NCI-H82 (cell line): ENCODE measurements at places on chromosomes 11 and 22.
A peak's percentile ranks its signal among the peaks of the same experiment; 100 is the strongest.

DNA sequence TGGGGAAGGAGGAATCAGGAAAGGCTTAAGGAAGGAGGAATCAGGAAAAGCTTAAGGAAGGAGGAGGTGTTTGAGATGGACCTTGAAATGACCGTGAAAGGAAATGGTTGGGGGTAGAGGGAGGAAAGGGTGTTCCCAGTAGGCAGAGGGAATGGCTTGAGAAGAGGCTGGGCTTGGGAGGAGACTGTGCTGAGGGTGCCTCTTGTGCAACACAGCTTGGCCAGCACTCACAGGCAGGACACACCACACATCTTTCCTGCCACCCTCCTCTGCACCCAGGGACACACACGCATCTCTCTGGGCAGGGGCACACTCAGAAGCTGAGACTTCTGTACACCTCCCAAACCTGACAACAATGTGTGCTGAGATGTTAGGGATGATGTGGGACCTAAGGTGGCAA, 151.4 kb downstream of the FBXO7 start:
- no peak for DNase-seq

- DNase-seq = no peak
Observed at GRCh38 chr11:122331079-122331478, 215.1 kb upstream of the BLID start.

DNA sequence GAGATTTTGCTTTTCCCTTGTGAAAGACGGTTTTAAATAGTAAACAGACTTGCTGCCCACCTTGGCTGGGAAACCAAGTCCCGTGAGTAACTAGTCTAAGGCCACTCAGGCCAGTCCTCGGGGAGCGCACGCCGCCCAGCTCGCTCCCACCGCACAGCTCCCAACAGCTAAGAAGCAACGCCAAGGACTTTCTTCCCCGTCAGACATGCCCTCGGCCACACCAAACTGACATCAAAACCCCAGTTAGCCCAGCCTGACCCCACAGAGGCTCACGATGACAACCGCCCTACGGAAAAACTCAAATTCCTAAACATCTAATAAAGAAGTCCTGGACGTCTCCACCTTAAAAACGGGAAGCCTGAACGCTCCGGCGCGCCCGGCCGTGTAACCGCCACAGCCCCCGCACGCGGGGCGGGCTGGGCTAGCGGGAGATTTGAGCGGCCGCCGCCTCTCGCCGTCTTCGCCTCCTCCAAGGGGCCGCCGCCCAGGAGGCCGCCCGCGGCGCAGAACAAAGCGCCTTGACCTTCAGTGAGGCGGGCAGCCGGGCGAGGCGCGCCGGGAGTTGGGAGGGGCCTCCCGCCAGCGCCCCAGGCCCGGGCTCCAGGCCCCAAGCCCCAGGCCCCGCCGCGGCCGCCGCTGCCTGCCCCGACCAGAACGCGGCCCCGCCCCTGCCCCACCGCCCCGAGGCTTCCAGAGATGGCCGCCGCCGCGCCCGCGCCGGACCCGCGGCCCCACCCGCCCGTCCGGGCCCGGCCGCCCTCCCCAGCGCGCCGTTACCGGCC, 486 bp downstream of the NAP1L4 start:
- DNase-seq = peak; percentile 74

DNA sequence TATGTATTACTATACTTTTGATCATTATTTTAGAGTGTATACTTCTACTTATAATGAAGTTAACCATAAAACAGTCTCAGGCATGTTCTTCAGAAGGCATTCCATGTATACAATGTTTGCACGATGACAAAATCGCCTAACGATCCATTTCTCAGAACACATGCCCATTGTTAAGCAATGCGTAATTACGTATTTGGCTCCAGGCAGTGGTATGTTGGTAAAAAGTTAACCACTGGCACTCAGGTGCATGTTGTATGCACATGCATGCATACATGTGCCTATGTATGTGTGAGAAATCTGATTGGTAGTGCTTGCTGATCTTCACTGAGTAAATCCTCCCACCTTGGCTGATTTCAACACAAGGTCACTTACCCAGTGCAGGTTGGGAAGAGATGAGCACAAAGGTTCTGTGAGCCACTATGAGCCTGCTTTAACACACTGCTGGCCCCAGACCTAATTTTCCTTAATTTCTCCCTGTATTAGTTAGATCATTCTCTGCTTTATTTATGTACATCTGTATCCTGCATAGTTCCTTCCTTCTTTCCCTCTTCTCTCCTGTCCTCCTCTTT, 164.6 kb downstream of the ARHGAP42 start:
- no peak for DNase-seq

- no peak for DNase-seq
Observed at GRCh38 chr22:19174106-19175025, 4.2 kb downstream of the SLC25A1 start.

DNA sequence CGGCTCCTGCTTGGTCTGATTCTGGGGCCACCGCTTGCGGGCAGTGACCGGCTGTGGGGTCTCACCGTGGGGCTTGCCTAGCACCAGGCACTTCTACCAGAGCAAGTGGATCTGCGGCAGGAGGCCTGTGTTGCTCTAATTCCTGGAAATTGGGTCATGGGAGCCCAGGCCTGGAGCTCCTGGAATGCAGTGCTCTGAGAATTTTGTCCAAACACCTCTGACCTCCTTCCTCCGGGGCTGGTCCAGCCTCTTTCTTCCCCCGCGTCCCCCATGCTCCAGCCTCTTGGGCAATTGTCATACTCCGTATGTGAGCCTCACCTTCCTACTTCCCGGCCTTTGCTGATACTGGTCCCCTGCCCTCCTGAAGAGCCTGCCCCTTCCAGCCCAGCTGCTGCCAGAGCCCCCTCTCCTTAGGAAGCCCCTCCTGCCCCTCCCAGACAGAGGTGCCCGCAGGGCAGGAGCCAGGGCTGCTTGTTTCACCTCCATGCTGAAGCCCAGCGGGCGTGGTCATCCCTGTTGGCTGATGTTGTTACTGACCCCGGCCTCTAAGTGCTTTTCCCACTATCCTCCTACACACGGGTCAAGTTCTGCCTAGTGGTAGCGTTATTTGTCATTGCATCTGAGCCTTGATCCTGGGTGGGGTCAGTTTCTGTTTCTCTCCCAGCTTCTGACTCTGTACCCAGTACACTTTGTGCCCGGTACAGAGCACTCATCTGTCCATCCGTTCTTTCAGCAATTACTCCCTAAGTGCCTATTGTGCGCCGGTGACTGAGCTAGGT, 9.6 kb downstream of the MGAT3 start:
- DNase-seq = no peak

GRCh38 chr11:58564231-58564630, 11.4 kb downstream of the LPXN start:
- no peak for DNase-seq

DNA sequence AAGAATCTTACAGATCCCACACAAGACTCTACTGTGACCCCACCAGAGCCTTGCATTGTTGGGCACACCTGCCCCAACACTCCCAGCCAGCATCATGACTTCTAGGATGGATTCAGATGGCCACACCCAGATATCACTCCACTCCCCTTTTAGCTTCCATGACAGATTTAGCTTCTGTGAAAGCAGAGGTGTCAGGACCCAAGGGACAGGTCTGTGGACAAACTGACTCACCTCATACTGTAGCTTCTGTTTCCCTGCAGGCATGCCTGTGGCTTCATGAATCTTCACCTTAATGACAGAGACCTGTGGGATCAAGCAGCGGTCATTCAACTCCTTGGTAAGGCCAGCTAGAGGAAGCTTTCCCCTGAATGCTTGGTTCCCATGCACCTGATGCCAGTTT, 8.5 kb upstream of the TBC1D10A start:
- no peak for DNase-seq

DNA sequence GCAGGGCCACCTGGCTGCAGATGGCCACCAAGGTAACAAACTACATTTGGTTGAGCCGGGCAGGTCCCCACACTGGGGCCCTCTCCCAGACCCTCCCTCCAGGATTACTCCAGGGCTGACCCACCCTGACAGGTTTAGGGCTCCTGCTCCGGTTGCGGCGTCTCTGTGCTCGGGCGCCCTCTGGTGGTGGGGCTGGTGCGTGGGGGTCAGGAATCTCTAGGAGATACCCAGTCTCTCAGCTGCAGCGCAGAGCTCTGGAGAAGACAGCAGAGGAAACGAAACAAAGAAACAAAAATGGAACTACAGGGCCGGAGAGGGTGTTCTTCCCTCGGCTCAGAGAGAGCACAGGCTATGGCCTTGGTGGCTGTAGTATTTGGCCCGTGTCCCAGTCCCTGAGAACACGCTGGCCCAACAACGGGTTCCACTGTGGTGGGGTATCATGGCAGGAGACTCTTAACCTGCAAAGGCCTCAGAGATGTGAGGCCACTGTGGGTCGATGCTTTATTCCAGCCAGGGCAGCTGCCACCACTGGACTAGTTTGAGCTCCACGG, 2.4 kb downstream of the C11orf96 start:
- peak; percentile 71 for DNase-seq

DNA sequence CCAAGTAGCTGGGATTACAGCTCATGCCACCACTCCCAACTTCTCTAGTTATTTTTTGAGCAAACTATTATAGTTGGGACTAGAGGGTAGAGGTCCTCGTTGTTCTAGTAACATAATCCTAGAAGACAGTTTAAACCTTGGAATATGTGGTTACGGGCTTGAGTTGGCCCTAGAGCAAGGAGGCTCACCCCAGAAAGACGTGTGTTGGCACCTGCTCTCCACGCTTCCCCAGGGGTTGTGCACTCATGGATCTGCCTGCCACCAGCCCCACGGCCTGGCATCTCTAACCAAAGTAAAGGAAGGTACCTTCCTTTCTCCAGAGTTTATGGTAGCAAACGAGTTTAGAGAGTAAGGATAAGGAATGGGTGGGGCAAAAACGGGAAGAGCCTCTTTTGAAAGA, 79.0 kb downstream of the SCN3B start:
- DNase-seq = no peak

DNA sequence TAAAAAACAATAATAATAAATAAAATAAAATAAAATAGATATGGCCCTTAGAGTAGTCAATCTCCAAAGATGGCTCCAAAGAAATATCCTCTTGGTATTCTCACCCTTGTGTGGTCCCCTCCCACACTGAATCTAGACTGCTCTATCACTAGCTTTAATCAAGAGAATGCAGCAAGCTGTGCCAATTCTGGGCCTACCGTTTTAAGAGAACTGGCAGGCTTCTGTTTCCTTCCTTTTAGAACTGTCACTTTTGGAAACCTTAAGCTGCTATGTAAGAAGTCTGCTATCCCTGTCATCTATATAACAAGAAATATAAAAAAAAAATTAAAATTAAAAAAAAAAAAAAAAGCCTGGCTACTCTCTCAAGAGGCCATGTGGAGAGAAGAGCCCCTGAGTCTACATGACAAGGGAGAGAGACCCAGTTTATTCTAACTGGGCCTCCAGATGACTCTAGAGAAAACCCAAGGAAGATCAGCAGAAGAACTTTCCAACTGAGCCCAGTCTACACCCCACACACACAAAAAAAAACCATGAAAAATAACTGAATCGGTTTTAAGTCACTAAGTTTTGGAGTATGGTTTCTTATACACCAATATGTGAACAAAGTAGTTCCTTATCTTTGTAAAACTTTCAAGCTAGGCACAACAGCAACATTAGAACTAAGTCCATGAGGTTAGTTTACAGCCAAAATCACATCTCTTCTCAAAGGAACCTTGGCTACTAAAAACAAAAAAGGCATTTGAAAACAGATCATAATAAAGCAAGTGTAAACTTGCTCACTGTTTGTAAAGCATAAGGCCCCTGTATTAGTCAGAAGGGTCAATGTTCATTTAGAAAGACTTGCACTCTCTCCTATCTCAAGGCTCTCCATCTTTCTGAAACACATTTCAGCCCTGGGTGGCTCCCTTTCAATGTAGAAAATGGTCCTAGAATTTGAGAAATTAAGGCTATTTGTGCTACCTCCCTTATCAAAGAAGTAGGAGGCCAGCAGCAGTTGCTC, 67.3 kb downstream of the AMBRA1 start:
- no peak for DNase-seq

DNA sequence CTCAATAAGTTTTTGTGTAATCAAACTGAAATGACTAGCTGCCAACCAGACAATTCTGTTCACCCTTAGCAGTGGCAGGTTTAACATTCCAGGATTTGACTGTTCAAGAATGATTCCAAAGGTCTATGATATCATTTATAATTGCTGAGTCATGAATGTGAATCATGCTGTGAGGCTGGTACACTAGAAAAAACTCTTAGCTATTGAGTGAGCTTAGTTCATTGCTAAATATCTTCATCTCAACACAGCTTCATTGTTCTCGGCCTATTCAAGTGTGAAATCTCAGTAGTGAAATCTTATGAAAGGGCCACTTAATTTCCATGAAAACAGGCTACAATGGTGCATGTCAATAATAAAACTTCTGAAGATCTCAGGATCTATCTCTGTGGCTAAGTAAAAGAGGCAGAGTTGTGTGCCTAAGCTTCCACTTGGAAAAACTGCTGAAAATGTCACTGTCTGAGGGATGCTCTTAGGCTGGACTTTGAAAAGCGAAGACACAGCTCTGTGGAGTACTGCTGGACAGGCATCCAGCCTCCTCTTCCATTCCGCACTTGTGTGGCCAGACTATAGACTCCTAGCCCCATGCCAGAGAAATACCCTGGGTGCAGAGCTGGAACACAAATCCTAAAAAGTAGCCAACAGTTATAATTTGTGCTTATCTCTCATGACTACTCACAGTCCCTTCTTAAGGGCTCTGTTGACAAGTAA, 12.8 kb downstream of the AQP11 start:
- DNase-seq = no peak

DNA sequence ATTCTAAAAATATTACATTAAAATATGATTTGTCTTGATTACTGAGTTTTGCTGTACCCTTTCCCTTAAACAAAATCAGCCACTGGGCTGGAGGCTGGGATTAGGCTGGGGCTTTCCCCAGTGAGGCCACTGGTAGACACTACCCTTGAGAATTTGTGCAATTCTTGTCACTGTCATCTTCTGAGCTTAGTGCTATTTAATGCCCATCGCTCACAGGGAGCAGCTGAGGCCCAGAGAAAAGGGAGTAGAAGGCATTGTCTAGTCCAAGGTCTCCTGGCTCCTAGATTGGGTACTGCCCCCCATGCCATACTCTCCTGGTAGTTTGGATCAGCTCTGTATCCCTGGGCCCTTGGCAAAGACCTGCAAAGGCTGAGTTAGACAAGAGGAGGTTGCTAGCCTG, 6.7 kb downstream of the CHRM1 start:
- peak; percentile 39 for DNase-seq

- no peak for DNase-seq
Observed at GRCh38 chr11:129701706-129702105, 113.9 kb upstream of the TMEM45B start.

GRCh38 chr11:10722307-10722706, 28.7 kb upstream of the CTR9 start:
- DNase-seq = no peak

GRCh38 chr22:20963201-20964052, 3.6 kb upstream of the AIFM3 start:
- DNase-seq = no peak

- DNase-seq = no peak
Observed at GRCh38 chr11:66071381-66071801, 1.3 kb downstream of the PACS1 start.

GRCh38 chr22:22237521-22237920, 7.1 kb upstream of the VPREB1 start:
- DNase-seq = no peak

- peak; percentile 59 for DNase-seq
Observed at GRCh38 chr11:83493917-83494316, 207.8 kb upstream of the CCDC90B start.
